ENCODE measurements at places on chromosomes 3 and 15. TPM values are rescaled to one million over a fixed set of nuclear protein-coding genes. Genes with fewer than 3 reads are reported as not detected.

GRCh38 chr15:75455982-75456531, 4.6 kb upstream of the SIN3A start:
- H3K4me1 ChIP-seq, result peaks cover 25% of the 10 kb centered on the region
- H3K27me3 ChIP-seq, result peaks cover 6% of the 10 kb centered on the region
- peak overlapping the region; percentile 91 for H3K4me3 ChIP-seq
- H3K27ac ChIP-seq, result peak overlapping the region; percentile 76

The PLA2G4E gene
- total RNA-seq, result not detected

GRCh38 chr3:43884581-43884980, 193.8 kb downstream of the ABHD5 start:
- peaks cover 2% of the 10 kb centered on the region for H3K4me1 ChIP-seq
- no peaks in the 10 kb centered on the region for H3K36me3 ChIP-seq
- H3K4me3 ChIP-seq, result no peak overlapping the region
- H3K27me3 ChIP-seq, result peaks cover 3% of the 10 kb centered on the region

The SPINK8 gene
- not detected for total RNA-seq

The FAM174B gene
- 10.6 TPM for total RNA-seq

The GPR27 gene
- total RNA-seq, result 9.4 TPM

DNA sequence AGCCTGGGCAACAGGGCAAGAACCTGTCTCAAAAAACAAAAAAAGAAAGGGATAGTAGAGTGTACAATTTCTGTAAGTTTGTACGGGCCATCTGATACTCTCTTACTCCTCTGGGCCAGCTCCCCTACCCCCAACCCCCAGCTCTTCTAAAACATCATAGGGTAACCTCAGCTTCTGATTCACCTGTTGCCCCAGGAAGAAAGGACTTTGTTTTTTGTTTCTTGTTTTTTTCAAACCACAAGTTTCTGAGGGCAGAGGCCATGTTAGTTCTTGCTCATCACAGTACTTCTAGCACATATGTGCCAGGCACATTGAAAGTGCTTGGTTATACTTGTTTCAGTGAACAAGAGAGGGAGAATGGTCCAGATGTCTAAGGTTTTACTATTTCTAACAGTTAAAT, 20.2 kb downstream of the ATOSA start:
- H3K36me3 ChIP-seq, result peaks cover 4% of the 10 kb centered on the region
- DNase-seq, result no peak
- H3K27ac ChIP-seq, result no peak overlapping the region
- H3K4me3 ChIP-seq, result no peak overlapping the region

DNA sequence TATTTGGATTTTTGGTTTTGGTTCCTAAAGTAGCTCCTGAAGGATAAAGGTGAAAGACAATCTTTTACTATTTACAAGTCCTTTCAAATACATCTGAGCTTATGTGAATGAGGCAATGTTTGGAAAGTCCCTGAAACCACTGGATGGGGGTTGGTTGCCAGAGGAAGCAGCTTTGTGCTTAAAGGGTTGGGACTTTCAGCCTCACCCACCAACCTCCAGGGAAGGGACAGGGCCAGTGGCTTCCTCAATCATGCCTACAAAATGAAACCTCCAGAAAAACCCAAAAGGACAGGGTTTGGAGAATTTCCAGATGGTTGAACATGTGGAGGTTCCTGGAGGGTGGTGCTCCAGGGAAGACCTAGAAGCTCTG, 20.9 kb upstream of the ABHD17C start:
- no peak overlapping the region for H3K4me3 ChIP-seq
- H3K27me3 ChIP-seq, result peaks cover 8% of the 10 kb centered on the region
- no peak overlapping the region for H3K27ac ChIP-seq
- H3K4me1 ChIP-seq, result no peaks in the 10 kb centered on the region
- DNase-seq, result no peak
- H3K36me3 ChIP-seq, result no peaks in the 10 kb centered on the region

DNA sequence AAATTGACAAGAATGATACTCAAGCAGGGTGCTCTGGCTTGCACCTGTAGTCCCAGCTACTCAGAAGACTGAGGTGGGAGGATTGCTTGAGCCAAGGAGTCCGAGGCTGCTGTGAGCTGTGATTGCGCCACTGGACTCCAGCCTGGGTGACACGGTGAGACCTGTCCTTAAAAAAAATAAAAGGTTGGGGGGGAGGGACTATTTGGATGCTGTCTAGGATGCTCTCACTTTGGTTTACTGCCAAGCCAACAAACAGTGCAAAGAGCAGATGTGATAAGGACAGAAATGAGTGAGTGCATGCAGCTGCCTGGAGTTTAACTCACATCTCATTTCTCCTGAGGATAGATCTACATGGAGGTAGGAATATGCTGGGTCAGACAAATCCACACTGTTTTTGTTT, 130.0 kb downstream of the FRMD4B start:
- no peaks in the 10 kb centered on the region for H3K4me1 ChIP-seq
- H3K27ac ChIP-seq, result no peak overlapping the region
- peaks cover 2% of the 10 kb centered on the region for H3K36me3 ChIP-seq
- no peak for DNase-seq

DNA sequence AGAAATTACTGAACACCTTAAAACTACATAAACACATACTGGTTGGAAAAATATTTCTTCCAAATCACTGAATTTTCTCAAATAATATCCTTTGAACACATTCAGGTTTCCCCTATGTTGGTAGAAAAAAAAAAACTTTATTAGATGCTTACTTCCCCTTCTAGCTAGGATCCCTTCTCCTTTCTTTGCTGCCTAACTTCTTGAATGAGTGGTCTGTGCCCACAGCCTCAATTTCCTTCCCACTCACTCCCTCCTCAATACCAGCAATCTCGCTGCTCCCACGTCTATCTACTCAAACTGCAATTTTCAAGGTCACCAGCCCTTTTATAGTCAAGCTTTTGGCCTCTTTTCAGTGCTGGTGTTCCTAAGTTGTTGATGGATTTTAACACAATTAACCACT, 8.3 kb downstream of the CD200R1 start:
- no peak overlapping the region for H3K27ac ChIP-seq
- H3K27me3 ChIP-seq, result peaks cover 7% of the 10 kb centered on the region
- DNase-seq, result no peak
- H3K4me3 ChIP-seq, result no peak overlapping the region
- no peaks in the 10 kb centered on the region for H3K4me1 ChIP-seq
